Bronchial epithelial cell (primary cell): ENCODE measurements at places on chromosomes 1 and 21. TPM values are rescaled to one million over a fixed set of nuclear protein-coding genes. Genes with fewer than 3 reads are reported as not detected.

GRCh38 chr21:40371329-40371728 is 475.6 kb downstream of the DSCAM start:
- DNase-seq: no peak

DNA sequence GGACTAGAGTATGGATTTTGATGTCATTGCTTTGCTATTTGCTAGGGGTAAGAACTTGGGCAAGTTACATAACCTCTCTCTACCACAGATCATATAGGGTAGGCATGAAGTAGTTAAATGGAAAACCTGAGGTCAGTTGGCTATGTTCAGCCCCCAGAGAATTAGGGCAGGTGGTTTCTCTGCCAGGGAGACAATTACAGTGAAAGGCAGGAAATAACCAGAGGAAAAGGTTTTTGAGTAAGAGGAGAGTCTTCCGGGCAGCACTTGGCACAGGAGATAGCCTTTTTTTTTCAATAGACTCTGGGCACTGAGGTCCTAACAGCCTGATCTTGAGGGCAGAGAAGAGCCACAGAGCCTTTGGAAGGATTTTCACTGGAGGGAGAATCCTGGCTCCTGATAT is 16.7 kb upstream of the SERBP1 start:
- DNase-seq: no peak

DNA sequence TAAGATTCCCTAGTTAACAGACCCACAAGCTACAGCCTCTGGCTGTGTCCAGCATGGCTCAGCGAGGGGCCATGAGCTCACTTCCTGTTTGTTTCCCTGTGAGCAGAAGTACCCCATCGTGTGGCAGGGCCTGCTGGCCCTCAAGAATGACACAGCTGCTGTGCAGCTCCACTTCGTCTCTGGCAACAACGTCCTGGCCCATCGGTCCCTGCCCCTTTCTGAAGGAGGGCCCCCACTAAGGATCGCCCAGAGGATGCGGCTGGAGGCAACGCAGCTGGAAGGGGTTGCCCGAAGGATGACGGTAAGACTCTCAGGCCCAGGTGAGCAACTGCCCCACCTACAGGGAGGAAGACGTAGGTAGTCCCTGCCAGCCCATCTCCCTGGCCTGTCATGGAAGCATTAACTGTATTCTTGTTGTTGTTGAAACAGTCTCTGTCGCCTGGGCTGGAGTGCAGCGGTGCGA is 38.2 kb downstream of the ZBTB17 start:
- DNase-seq: peak; percentile 21

DNA sequence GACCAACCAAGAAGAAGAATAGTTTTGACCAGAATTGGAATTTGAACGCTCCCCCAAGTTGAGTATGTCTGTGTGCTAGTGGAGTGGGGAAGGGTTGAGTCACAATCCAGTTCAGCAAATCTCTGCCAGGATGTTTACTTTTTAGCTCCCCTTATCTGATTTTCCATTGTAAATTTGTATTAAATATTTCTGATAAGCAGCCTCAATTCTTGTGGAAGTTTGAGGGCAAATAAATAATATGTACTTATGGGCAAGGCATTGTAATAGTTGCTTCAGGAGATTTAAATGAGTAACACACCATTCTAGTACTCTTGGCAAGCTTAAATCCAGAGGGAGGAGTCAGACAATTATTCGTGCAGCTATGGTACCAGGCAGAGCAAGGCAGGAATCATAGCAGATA is 14.4 kb downstream of the CXADR start:
- DNase-seq: peak; percentile 75

DNA sequence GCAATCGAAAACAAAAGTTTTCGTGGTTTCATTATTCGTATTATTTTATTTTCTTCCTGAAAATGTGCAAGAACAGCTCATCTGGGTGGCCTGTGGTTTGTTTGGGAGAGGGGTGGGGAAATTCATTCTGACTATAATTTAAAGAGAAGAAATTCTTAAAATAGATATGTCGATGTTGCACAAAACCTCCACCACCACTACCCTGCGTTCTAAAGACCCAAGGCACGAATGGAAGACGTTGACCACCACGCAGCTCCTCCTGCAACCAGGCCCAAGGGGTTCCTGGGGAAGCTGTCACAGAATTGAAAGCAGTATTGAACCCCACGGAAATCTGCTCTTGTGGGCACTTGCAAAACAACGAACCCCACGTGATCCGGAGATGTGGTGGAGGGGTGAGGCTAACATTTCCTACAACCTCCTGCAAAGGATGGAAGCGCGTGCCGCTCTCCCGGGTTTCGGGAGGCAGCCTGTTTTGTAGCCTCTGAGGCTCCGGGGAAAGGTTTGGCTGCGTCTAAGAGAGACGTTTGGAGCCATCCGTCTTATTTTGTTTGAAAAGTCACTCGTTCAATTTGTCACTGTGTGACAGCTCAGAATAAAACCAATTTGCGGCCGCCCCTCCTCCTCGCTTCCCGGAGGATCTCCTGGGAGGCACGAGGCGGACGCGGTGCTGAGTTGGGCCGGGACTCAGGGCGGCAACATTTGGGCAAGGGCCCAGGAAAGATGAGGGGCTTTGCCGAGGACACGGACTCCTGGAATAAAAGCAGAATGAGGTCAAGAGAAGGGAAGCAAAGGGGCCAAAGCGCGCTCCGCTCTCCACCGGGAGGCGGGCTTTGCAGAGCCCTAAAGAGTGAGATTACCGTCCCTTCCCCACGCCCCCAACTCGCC is 810 bp upstream of the HLX start:
- DNase-seq: no peak

GRCh38 chr1:2587860-2588571 is 1.4 kb downstream of the PRXL2B start:
- no peak for DNase-seq

DNA sequence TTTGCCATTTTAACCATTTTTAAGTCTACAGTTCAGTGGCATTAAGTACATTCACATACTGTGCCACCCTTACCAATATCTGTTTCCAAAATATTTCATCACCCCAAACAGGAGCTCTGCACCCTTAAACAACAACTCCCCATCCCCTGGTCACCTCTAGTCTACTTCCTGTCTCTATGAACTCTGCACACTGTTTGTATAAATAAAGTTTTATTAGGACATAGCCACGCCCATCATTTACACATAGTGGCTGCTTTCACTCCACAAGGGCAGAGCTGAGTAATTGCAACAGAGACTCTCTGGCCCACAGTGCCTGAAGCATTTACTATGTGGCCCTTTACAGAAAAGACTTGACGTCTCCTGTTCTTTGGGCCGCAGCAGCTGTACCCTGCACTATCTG is 30.1 kb downstream of the KCNAB2 start:
- no peak for DNase-seq

DNA sequence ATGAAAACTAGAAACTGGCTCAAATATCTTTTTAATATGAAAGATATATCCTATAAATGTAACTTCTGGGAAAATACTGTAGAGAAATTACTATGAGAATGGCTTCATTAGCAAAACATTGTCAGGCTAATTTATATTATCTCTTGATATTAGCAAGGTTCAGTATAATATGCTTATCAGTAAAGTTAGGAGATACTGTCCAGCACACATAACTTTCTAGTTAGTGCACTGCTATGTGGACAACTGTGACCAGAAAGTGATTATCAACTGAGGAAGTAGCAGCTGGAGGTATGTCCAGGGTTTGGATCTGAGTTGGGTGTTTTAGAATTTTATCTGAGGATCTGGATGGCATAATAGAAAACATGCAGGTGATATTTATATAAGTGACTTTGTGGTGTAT is 7.5 kb downstream of the LRRC8C start:
- DNase-seq: no peak

DNA sequence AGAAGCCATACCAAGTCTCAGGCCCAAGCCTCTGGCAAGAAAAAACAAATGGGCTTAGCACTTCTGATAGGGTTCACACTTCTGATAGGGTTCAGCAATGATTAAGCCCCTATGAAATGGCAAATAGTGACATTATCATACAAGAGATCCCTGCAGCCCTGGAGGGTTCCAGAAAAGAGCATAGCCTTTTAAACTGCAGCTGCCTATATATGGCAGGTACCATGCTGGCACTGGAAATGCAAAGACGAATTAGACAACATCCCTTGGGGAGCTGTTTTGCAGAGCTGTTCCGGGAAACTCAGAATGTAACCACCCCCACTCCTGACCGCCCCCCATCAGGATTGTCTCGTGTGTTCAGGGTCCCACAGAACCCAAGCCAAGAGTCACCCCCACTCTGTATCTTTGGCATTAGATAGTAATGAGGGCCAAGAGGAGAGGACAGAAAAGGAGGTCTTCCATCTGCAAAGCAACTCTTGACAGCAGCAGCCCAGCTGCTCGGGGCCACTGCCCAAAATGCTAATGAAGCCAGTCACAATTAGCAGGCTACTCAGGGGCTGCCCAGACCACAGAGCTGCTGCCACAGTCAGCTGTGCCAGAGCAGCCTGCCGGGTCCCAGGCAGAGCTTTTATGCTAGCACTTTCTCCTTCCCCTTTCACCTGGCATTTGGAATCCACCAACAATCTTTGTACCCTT is 50.9 kb downstream of the ITPKB start:
- no peak for DNase-seq

- no peak for DNase-seq
These were observed 17.5 kb upstream of the CLDN8 start for GRCh38 chr21:30233228-30234020.

GRCh38 chr1:176691251-176692228 is 228.6 kb downstream of the PAPPA2 start:
- DNase-seq: peak; percentile 54

- DNase-seq: no peak
These were observed 30.1 kb downstream of the KCNJ6 start for GRCh38 chr21:37886120-37886519.

- DNase-seq: peak; percentile 56
These were observed 6.3 kb upstream of the IFNGR2 start for GRCh38 chr21:33396951-33397350.

DNA sequence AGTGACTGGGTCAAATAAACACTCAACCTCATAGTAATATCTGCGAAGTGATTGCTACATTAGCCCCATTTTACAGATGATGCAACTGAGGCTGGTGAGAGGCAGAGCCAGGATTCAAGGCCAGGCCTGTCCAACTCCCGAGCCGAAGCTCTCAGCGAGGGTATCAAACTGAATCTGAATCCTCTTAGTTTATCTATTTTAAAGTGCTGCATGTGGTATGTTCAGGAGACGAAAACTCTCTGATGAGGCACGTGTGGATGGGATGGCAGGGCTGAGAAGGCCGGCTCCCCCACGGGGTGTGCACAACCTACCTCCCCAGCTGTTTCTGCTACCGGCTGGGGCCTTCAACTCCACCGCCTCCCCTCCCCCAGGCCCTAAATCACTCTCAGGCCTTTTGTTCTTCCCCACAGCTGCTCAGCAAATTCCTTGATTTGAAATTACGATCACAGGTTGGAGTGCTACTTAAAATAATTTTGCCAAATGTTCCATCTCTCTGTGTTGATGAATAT is 171.8 kb downstream of the TOMM20 start:
- no peak for DNase-seq

GRCh38 chr1:56070601-56071000 is 508.8 kb downstream of the PLPP3 start:
- no peak for DNase-seq

- DNase-seq: peak; percentile 41
These were observed 57.7 kb downstream of the DDR2 start for GRCh38 chr1:162689745-162690671.

DNA sequence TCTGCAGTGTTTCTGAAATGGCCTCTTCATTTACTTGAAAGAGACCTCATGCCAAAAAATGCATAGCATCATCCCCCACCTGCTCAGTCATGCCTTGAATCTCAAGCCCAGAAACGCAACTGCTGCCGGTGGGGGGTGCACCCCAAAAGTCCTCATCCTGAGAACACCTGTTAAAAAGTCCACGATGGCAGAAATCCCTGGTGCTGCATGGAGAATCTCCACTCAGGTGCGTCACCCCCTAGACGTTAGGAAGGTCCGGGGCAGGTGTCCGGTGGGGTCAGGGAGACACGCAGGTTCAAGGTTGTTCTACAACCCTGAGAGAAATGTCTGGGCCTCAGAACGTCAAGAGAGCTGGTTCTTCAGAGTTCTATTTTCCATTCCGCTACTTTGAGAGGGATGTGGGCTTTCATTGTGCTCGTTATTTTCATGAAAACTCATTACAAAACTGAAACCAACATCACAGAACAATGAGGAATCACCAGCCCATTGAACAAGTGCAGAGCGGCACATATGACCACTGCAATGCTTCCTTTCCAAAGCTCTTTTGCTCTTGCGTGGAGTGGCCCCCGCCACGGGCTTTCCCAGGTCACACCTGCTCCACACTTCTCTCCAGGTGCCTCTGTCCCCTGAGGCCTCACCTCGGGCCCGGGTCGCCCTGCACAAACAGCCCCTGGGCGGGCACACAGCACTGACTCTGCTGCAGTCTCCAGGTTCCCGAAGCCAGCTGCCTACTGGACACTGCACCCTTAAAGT is 201.9 kb downstream of the TOMM20 start:
- DNase-seq: peak; percentile 24

DNA sequence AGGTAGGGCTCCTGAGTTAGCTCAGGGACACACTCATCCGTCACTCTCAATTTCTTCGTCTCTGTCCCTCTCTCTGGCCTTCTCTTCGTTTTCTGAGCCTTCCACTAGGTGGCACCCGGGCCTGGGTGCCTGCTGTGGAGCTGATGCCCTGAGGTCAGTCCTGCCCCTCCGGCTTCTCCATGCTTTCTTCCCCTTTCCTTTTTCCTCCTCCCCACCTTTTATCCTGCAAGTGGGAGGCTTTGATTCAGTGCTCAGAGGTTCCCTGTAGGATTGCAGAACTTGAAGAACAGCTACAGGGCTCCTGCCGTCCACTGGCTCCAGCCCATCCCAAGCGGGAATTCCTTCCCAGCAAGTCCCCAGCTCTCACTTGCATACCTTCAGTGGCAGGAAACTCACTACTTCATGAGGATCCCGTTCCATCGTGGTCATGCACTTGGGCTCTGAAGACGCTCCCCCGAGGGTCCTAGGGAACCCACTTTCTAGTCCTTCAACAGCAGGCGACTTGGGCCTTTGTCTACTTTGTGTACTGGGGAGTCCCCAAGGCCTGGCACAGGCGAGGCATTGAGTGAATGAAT is 45.6 kb downstream of the SRRM1 start:
- peak; percentile 42 for DNase-seq

GRCh38 chr1:156615946-156616345 is 3.3 kb upstream of the HAPLN2 start:
- no peak for DNase-seq

- no peak for DNase-seq
These were observed 18.0 kb upstream of the HHAT start for GRCh38 chr1:210310562-210311153.

GRCh38 chr1:176144526-176144925 is 62.6 kb downstream of the COP1 start:
- DNase-seq: no peak

DNA sequence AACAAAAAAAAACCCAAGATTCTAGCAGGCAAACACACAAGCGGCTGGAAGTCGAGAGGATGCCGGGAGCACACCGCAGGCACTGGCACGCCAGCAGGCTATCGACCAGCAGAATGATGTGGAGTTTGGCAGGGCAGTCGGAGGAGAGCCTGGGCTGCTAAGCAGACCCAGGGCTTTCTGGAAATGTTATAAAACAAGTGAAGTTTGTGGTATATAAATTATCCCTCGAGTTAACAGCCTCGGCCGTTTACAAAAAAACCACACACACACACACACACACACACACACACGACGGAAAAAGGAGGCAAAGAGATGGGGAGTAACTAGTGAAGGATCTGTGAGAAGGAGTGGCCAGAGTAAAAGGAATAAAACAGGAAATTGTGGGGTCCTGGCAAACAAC is 87.2 kb upstream of the IVNS1ABP start:
- peak; percentile 35 for DNase-seq

Gene TTC24
- total RNA-seq: not detected in 2 replicates

Gene CEP170
- 20.7 and 21.6 TPM in 2 replicates for total RNA-seq

Gene PRDM16
- 0.79 and 13.4 TPM in 2 replicates for total RNA-seq

Gene IER5
- total RNA-seq: 47.7 and 65.3 TPM in 2 replicates

Gene CTSS
- total RNA-seq: 0.53 and 5.4 TPM in 2 replicates

Gene TMPRSS15
- not detected in 2 replicates for total RNA-seq

Gene BTBD8
- total RNA-seq: 2.6 and 4.1 TPM in 2 replicates

Gene GART
- 68.2 and 103 TPM in 2 replicates for total RNA-seq

Gene SAMD11
- 0.51 and 0.53 TPM in 2 replicates for total RNA-seq

Gene SLAMF6
- total RNA-seq: not detected in 2 replicates
